Lower lobe of right lung (tissue), 2 donors: ENCODE measurements at places on chromosomes 4 and X. TPM values are rescaled to one million over a fixed set of nuclear protein-coding genes. Genes with fewer than 3 reads are reported as not detected.
A peak's percentile ranks its signal among the peaks of the same experiment; 100 is the strongest.

- peak; percentile 35 for DNase-seq
These were observed 18.8 kb downstream of the IL3RA start for GRCh38 chrX:1355131-1356046.

- DNase-seq = no peak
These were observed 7.8 kb downstream of the GATB start for GRCh38 chr4:151753056-151753455.

DNA sequence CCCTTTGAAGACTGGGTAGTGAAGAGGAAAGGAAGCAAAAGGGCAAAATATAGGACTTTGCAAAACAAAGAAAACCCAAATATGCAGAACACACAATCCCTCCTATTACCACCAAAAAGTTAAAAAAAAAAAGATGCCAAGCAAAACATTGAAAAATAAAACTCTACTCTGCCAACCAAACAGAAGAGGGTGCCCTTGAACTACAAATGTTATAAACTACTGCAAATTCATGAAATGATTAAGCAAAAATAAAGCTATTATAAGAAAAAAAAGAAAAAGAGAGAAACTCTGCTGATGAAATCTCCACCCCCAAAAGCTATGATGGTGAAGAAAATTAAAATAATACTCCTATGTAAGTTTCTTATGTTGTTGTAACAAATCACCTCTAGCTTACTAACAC lies 168.5 kb upstream of the STK26 start:
- no peak for DNase-seq

DNA sequence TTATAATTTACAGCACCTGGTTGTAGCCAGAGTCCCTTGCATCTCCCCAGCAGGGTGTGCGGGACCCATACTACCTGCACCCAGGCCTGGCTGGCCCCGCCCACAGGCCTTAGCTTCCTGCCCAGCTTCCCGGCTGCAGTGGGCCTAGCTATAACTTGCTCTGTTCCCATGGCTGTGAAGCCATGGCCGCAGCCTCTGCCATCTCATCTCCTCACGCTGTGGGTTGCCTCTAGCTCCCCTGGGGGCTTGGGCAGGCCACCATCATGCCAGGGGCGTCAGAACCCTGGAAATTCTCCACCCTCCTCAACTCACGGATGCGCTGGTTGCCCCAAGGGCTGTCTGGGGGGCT lies 26.1 kb upstream of the SORBS2 start:
- no peak for DNase-seq

DNA sequence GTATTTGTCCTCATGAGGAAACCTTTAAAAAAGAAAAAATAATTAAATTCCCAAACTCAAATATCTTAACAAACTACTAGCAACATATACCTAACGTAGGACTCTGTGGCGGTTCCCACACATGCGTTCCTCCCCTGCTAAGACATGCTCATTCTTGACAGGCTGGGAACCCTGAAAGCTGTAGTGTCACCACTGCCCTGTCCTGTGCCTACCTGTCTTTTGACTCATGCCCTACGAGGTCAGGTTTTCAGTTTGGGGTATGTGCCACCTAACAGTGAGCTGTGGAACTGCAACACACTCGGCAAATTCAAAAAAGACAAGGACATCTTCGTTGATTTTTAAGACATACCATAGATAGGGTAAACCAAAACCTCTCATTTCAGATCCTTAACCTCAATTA lies 17.8 kb downstream of the IDS start:
- DNase-seq = no peak

- no peak for DNase-seq
These were observed 8.4 kb upstream of the VSIG1 start for GRCh38 chrX:108036298-108036973.

DNA sequence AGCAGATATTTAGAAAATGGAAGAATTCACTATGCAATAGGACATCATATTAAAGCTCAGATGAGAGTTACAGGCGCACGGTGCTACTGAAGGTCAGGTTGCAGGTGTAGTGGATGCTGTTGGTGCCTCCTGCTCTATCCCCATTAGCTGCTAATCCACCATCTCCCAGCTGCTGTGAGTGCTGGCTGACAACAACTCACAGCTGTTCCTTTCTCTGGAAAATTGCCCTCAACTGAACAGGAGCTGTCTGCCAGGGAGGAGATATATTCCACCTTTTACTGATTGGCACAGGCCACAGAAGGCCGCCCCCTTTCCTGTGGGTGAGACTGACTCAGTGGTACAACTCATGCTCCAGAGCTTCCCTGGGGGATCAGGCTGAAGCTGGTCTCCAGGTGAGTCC lies 48.7 kb downstream of the UCHL1 start:
- DNase-seq = no peak

DNA sequence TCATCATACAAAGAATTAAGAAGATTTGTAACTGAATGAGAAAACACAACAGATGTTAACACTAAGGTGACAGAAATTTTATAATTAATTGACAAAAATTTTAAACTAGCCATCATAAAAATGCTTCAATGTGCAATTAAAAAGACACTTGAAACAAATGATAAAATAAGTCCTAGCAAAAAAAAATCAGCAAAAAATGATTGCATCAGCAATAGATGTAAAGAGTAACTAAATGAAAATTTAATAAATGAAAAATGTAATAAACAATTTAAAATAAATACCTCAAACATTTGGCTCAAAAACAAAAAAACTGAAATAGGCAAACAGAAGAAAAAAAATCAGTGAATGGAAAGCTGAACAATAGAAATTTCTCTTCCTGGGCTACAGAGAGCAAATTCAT lies 380.7 kb upstream of the GALNTL6 start:
- DNase-seq = no peak

PRDM5 gene
- 14.8 TPM for total RNA-seq
